Activated T-helper 2 cell treated with anti-CD3 and anti-CD28 coated beads, Interferon-gamma antibody, Interleukin-2, Interleukin-4, amounts not matched to agents 10 μg/mL and 5 μg/mL and 100 μg/mL, durations not matched to agents 14 hours and 24 hours and 36 hours (primary cell): ENCODE measurements at places on chromosomes 7 and 10.

- no peak for DNase-seq
These were observed 108.3 kb downstream of the CUL2 start for GRCh38 chr10:34981844-34982243.

- DNase-seq = no peak
These were observed 168.4 kb downstream of the CACNB2 start for GRCh38 chr10:18308600-18308999.

GRCh38 chr10:133099571-133099970, 11.8 kb downstream of the ADGRA1 start:
- DNase-seq = no peak

DNA sequence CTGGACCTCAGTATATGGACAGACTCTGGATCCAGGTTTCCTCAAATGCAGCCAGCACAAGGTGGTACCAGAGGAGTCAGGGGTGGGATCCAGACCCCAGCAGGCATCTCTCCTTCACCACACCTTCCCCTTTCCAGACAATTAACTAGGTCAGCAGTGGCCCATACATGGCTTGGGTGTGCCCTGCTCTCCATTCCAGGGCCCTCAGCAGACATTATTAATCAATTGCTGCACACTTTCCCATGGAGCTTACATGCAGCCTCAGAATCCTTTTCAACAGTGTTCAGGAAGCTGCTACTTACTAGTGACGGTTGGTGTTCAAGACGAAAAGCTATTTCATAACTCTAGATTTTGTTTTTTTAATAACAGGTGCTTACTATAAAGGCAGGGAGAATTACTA, 6.0 kb downstream of the COL13A1 start:
- no peak for DNase-seq
